ENCODE measurements at places on chromosomes 11 and 22.

GRCh38 chr22:35071784-35072183 lies 5.8 kb downstream of the ISX start:
- no peak for DNase-seq

- DNase-seq = peak; percentile 82
Observed at GRCh38 chr11:45042560-45042959, 91.9 kb upstream of the TP53I11 start.

DNA sequence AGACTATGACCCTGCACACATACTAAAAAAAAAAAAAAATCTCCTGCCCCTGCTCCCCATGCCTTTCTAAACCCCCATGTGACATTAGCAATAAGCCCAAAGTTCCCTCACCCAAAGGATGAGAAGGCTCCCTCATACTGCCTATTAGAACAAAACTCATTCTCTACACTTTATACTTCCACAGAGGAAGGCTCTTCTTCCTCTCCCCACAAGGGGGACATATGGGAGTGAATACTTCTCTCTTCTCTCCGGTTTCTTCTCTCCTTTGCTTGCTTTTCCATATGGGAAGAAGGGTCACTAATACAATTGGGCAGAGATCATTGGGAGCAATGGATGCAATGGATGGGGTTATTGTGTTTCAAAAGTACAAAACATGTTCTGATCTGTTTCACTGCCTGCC lies 3.3 kb downstream of the OR52L1 start:
- no peak for DNase-seq

- no peak for DNase-seq
Observed at GRCh38 chr11:48041877-48042695, 61.7 kb downstream of the PTPRJ start.

- no peak for DNase-seq
Observed at GRCh38 chr22:35330258-35330861, 30.7 kb downstream of the TOM1 start.

- no peak for DNase-seq
Observed at GRCh38 chr11:12625438-12626071, 48.7 kb upstream of the TEAD1 start.

DNA sequence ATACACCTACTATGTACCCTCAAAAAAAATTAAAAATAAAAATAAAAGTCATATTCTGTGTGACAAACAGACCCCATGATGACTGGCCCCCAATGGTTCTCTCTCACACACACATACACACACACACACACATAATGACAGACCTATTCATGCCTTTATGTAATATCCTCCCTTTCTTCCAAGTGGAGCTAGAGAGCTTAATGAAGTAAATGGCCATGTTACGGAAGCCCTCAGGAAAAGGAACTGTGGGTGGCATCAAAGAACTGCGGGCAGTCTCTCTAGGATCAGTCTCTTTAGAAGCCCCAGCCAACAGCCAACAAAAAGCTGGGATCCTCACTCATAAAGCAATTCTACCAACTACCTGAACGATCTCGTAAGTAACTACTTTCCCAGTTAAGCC lies 125.5 kb downstream of the SIK3 start:
- no peak for DNase-seq

- peak; percentile 82 for DNase-seq
Observed at GRCh38 chr11:131694526-131695424, 324.4 kb downstream of the NTM start.

GRCh38 chr11:79054636-79055035 lies 386.2 kb downstream of the TENM4 start:
- no peak for DNase-seq

DNA sequence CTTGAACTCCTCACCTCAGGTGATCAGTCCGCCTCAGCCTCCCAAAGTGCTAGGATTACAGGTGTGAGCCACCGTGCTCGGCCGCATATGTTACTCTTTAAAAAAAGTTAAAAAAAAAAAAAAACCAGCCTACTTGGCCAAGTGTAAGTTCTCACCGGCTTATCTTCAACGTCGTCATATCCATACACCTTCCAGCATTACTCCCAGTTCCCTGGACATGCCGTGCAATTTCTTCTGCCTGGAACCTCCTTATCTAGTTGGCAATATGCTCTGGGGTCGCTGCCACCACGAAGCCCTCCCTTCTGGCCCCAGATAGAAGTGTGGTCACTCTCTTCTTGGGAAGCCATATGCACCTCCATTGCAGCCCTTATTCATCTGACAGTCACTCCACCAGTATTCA lies 36.3 kb upstream of the CBX7 start:
- no peak for DNase-seq

- DNase-seq = no peak
Observed at GRCh38 chr11:86303257-86303656, 1.2 kb downstream of the HIKESHI start.

- DNase-seq = no peak
Observed at GRCh38 chr11:99893811-99894210, 793.3 kb upstream of the ARHGAP42 start.

DNA sequence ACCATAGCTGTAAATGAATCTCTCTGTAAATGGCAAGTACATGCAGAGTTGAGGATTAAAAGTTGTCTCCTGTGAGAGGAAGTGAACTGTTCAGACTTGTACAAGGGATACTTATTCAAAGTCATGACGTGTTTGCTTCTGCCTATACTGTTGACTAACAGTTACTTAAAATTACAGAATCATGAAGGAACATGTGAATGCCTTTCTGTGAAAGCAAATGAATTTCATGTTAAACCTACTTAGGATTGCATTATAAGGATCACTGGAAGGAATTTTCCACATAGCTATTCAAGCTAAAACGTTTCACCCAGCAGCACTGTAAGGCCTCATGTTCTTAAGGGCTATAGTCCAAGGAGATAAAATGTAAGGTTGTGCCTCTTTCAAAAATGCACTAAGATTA lies 93.4 kb upstream of the BIRC3 start:
- no peak for DNase-seq

DNA sequence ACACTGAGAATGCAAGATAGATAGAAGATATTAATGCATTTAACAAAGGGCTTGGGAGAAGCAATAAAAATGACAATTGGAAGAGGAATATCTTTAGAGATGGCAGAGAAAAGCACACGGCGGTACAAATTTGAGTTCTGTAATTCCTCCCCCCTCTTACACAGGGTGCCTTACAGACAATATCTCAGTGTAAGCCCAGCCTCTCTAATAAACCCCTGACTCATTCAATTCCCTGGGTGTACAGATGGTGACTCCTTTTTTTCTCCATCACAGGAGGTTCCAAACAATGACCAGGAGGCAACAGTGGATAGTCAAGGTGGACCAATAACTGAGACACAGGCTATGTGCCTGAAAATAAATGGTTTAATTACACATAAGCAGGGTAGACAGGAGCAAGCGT lies 598.6 kb downstream of the OPCML start:
- DNase-seq = no peak

GRCh38 chr11:69915501-69916250 lies 96.5 kb upstream of the FGF3 start:
- DNase-seq = peak; percentile 21

- peak; percentile 55 for DNase-seq
Observed at GRCh38 chr11:132402071-132402684, 1031.8 kb downstream of the NTM start.

DNA sequence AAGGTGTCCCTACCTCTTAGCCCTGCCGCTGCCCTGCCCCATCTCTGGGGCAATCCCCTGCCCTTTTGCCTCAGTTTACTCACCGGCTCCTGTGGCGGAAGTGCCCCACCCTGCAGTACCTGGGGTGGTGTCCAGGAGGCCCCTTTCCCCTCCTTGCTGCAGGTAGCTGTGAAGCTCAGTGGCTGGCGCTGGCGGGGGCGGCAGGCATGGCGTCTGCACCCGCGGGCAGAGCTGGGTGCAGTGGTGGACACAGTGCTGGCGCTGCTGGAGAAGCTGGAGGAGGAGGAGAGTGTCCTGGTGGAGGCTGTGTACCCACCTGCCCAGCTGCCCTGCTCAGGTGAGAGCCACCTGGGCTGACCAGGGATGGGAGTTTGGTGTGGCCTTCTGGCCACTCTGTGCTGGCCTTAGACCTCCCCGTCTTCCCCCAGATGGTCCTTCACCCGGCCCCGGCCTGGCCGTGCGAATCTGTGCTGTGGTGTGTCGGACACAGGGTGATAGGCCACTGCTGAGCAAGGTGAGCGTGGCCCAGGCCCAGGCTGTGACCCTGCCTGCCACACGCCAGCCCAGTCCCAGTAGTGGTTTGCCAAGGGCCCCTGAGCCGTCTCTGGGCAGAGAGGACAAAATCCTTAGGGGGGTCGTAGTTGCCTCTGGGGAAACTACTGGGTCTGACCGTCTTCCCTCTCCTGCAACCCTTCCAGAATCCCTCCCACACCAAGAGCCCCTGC lies 4.0 kb downstream of the CARNS1 start:
- no peak for DNase-seq

GRCh38 chr22:19844377-19845053 lies 10.2 kb downstream of the GNB1L start:
- no peak for DNase-seq

- no peak for DNase-seq
Observed at GRCh38 chr22:43923191-43923590, 414 bp upstream of the PNPLA3 start.

- DNase-seq = no peak
Observed at GRCh38 chr11:23502826-23503225, 642.6 kb upstream of the CCDC179 start.

DNA sequence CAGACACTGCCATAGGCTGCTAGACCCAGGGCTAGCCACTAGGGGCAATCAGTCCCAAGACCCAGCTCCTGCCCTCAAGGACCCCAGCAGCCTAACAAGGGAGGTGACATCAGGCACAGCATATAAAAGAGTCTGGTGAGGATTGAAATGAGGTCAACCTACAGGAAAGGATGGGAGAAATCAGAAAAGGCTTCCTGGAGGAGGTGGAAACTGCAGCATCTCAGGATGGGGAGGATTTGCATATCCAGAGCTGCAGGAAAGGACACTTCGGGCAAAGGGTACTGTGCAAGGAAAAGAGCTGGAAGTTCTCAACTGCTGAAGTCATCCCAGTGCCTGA lies 2.9 kb upstream of the ARFGAP2 start:
- no peak for DNase-seq

GRCh38 chr11:59671471-59671870 lies 2.6 kb upstream of the PATL1 start:
- DNase-seq = no peak

GRCh38 chr11:1966531-1966930 lies 19.4 kb downstream of the MRPL23 start:
- DNase-seq = no peak

- DNase-seq = no peak
Observed at GRCh38 chr22:24402460-24403192, 24.8 kb upstream of the ADORA2A start.

DNA sequence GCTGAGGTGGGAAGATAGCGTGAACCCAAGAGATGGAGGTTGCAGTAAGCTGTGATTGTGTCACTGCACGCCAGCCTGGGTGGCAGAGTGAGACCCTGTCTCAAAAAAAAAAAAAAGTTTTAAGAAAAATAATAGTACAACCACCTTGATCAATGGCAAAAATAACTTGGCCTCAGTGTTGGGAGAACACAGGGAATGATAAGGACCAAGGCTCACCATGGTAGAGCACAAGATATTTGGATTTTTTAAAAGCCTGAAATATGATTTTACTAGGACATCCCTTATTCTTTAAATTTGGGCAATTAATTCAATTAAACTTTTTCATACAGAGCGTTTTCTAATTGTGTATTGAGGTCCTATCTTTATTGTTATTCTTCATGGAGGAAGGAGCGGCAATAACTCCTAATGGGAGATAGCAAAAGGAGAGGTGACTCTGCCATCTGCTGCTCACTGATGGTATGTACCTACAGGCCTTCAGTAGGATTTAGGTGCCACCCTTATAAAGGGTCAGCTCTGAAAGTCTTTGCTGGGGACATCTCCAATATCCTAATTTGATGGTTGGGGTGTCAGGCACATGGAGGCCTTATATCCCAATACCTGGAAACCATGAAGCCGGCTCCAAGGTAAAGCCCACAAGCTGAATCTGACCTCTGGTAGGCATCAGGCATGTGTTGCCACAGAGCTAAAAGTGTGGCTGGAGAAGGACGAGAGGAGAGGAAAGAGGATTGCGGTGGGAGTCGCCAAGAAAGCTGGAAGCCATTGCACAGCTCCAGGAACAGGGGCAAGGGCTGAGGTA lies 21.9 kb upstream of the POLD3 start:
- peak; percentile 39 for DNase-seq

GRCh38 chr22:48579928-48580309 lies 1247.8 kb downstream of the BRD1 start:
- no peak for DNase-seq

DNA sequence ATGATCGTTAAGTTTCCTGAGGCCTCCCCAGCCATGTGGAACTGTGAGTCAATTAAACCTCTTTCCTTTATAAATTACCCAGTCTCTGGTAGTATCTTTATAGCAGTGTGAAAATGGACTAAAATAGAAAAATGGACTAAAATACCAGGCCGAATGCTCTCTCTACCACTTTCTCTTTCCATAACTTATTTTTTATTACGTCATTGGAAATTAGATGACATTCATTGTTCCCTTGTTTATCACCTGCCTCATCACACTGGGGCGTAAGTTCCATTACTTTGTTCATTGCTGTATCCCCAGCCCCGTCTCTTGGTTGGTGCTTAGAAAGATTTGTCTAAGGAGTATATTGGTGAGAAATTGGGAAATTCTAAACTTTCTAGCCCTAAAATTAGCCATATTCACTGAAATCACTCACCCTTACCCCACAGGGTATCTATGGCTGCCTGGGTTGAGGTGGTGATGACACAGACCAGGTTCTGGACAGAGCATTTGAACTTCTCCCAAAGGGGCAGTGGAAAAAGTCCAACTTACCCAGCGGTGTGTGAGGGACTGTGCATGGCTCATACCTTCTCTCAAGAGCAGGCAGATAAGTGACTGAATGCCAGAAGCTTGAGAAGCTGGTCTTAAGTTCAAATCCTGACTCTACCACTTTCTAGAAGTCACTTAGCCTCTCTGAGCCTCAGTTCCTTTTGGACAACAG lies 50.9 kb upstream of the TP53I11 start:
- DNase-seq = no peak

DNA sequence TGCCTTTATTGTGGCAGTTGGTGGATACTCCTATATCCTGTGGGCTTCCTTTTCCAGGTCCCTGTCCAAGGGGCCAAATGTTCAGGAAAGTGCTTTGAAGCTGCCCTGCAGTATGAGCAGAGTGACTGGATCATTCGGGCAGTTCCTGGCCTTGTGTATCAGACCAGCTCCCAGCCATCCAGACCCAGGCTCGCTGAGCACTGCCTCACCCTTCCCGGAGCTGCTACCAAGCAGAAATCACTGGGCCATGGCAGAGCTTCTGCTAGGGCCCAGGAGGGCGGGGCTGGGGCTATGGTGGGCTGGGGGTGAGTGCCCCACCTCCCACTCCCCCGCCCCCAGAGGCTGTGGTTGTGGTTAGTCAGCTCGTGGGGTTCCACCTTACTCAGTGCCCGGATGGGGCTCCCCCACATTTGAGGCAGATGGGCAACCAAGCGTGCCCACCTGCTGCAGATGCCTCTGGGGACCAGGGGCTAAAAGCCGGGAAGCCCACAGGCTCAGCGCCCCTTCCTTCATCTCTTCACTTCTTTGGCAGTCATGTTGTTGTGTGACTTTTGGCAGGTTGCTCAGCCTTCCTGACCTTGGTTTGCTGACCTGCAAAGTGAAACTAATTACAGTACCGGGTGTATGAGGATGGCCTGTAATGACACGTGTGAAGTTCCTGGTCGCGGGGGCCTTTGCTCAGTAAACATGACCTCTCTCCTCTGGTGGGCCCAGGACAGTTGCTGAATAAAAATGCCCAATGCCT lies 2.1 kb upstream of the LRRC32 start:
- DNase-seq = no peak

- DNase-seq = no peak
Observed at GRCh38 chr11:85725510-85726258, 39.7 kb upstream of the CCDC89 start.

All from dorsolateral prefrontal cortex (tissue), 122 donors.